ENCODE measurements at places on chromosomes 7 and 10.

- no peak for DNase-seq
Measured at GRCh38 chr10:44411251-44411650, 26.4 kb upstream of the CXCL12 start.

DNA sequence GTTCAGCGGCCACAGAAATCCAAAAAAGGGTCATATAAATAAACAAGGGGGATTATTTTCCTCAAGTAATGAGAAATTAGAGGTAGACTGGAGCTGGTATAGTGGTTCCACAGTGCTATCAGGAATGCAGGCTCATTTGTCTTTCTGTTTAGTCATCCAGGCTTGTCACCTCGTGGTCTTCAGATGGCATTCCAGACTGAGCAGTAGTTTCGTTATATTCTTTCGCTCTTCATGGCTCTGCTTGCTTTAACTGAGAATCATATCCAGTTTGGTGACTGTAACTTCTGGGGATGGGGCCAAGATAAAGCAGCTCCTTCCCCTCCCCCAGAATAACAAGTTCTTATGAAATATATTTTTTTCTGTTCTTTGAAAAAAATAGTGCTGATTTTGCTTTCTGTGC is 9.5 kb downstream of the ANKIB1 start:
- no peak for DNase-seq

DNA sequence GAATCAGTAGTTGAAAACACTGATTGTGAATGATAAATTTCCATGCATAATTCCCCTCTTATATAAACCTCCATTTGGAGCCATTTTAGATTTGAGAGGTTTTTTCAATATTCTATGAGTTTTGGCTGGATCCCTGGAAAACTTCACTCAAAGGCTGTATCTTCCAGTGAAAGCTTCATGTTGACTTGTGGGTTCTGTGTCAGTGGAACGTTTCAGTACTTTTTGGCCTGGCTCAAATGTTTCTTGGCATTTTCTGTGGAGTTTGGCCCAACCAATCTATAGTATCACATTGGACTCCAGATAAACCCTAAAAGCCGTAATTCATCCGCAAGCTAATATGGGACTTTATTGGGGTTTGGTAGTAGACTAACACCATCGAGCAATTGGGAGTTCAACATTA is 172.6 kb upstream of the PRPS1L1 start:
- no peak for DNase-seq

- DNase-seq = peak; percentile 45
Measured at GRCh38 chr10:66627156-66627555, 298.7 kb upstream of the LRRTM3 start.

- DNase-seq = no peak
Measured at GRCh38 chr10:74474022-74474713, 323.1 kb downstream of the ADK start.

DNA sequence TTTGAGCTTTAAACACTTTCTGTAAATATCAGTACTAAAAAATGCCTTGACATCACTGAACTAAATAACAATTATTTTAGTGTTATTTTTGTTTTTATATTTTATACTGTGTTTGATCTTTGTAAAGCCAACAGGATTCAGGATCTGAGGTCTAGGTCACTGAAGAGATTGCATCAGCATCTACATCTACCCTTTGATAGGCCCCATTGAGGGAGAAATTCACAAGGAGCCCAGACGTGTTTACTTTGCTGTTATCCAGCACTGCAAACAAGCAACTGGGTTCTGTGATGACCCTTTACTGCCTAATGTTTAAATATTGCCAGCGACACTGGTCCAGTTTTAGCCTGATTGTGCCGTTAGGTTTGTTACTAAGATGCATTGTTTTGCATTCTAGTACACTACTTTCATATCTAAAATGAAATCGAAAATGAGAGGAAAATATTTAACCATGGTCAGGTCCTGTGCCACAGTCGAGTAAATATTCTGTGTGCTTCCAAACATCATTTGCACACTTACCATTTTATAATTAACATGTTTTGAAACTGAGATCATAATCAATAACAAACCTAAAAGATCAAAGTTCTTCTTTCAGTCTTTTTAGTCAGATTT is 48.7 kb downstream of the SP8 start:
- DNase-seq = no peak

- peak; percentile 72 for DNase-seq
Measured at GRCh38 chr10:86693721-86694369, 25.5 kb downstream of the LDB3 start.

DNA sequence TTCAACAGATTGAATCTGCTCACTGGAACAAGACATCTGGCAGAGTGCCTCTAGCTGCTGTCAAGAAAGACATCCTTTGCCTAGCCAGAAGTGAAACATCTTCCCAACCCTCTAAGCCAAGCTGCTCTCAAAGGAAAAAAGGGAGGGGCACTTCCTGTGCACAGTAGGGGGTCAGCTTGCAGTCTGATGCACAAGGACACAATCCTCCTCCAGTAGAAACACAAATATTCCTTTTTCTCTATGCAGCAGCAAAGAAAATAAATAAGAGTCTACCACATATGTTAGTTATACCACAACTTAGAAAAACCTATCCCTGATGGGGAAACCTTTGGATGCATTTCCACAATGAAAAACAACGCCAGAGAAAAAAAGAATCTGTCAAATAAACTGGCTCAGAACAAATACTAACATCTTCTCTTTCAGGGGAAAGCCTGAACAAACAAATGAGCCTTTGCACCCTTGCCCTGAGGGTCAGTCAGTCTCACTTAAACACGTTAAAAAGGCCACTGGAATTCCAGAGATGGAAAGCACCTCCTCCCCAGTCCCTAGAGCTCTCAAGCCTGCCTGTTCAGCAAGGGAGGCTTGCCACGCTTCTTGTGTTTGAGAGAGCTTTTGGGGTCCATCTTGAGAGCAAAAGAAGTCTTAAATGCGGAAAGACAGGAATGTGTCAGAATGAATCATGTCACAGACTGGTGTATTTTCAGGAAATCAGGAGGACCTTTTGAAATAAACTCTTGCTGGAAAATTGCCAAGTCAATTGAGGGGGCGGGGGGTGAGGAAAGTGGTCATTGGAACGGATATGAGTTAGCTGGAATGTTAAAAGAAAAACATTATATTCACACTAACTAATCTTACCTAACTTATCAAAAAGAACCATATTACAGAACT is 7.5 kb downstream of the LAMB1 start:
- peak; percentile 83 for DNase-seq

DNA sequence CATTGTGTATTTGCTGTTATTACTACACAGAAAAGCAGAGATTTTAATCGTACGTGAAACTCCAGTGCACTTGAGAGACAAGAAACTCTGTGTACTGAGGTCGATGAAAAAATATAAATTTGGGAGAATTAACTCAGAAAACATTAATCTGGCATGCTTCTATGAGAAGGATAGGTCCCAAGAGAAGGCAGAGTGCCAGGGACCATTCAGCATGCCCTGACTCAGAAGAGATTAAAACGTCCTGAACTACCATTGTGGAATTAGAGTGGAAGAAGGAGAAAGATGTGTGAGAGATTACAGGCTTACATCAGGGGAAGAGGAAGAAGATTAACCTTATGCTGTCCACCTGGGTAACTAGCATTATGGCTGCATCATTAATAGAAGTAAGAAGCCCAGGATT is 72.4 kb downstream of the REEP3 start:
- DNase-seq = no peak

GRCh38 chr7:44229546-44230105 is 28.8 kb downstream of the YKT6 start:
- no peak for DNase-seq

DNA sequence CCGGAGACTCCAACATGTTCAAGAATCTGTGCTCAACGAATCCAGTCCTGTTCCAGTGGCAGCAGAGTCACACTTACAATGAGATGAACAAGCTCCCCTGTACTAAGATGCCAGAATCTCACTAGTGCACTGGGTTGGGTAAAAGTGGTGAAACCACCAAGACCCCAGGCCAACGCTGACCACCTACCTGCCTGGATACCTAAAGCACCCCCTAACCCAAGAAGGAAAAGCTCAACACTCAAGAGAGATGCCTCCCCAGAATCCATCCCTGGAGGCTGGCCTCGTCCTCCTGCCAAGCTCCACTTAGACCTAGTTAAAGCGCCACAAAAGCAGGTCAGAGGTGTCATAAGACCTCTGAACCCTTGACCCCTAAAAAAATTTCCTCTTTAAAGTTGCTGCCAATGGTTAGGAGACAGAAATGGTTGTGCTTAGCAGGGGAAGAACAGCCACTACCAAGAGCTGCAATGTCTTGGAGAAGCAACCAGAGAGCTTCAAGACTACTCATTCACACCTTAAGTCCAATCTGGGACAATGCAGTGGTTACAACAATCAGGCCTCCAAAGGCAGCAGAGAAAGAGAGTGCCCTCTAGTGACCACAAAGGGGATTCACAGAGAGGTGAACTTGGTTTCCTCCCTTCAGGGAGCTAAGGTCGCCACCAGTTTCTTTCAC is 94.6 kb upstream of the MACROH2A2 start:
- peak; percentile 66 for DNase-seq

- no peak for DNase-seq
Measured at GRCh38 chr10:132434405-132435005, 37.5 kb downstream of the PWWP2B start.

DNA sequence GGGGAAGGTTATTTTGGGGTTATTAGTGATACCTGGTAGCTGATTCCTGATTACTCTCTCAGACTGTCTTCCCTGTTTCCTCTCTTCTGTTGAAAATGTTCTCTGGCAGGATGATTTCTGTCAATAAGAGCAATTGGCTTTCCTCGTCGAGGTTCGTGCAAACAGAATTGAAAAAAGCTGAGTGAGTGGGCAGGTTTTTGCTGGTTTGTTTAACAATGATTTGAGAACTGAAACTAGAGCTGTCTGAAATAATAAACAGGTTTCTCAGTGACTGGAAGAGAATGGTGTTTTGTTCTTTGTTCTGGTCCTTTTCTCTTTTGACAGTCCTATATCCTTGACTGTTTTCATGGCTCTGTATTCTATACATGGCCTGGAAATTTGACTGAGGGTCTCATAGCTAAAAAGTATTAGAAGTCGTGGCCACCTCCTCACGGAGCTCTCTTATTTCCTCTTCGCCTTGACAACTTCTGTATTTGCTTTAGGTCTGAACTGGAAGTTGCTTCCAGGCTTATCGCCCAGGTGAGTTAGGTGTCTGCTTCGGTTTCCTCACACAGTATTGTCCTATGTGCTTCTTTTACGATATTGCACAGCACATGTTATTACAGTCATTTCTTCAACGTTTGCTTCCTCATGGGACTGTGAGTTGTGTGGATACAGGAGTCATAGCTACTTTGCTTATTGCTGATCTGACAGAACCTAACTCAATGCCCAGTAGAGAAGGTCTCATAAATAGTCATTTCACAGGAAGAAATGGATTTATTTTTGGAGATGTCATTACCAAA is 403.6 kb downstream of the NRG3 start:
- DNase-seq = no peak

DNA sequence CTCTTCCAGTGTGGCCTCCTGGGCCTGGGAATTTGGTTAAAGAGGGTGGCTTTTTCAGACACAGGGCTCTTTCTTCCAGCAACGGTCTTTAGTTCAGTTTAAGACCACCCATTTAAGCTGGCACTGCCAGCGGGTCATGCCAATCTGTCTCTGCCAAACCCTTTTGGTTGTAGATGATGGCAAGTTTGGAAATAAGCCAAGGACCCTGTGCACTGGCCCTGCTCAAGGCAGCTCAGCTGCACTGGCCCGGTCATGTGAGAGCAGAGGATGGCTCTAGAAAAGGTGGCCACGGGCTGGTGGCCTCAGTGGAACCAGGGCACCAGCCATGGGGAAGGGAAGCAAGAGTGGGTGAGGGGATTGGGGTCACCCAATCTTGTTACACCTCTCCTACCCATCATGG is 294.1 kb downstream of the GLRX3 start:
- no peak for DNase-seq

GRCh38 chr7:93013446-93014061 is 104.2 kb downstream of the SAMD9 start:
- no peak for DNase-seq

GRCh38 chr7:127598318-127598717 is 4.8 kb downstream of the FSCN3 start:
- DNase-seq = peak; percentile 34
